ENCODE measurements at places on chromosomes 11 and 22.

DNA sequence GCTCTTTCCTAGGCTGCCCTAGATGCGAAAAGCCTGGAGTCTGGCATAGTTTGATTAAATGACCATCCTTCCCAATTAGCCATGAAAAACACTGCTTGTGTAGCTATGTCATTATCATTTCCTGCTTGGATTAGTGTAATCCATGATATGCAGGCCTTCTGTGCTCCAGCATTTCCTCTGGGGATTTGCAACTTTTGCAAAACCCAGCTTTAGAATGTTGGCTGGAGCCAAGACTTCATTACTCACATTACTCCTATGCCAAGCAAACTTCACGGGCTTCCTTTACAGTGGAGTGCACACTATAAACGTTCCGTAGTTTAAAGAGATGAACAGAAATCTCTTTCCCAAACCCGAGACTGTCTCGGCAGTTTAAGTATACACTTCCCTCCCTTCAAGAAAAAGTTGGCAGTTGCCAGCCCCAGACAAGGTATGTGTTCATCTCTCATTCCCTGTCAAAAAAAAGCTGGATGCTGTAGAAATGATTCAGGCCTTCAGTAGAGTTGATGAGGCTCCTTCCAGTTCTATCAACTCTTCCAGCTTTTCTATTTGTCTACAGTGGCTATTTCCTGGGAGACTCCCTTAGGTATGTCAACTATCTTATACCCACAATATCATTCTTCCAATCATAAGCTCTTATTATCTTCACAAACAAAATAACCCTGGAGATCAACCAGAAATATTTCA is 180.0 kb downstream of the MAML2 start:
- no peak for DNase-seq

- no peak for DNase-seq
Observed at GRCh38 chr22:42673898-42674401, 24.8 kb upstream of the CYB5R3 start.

DNA sequence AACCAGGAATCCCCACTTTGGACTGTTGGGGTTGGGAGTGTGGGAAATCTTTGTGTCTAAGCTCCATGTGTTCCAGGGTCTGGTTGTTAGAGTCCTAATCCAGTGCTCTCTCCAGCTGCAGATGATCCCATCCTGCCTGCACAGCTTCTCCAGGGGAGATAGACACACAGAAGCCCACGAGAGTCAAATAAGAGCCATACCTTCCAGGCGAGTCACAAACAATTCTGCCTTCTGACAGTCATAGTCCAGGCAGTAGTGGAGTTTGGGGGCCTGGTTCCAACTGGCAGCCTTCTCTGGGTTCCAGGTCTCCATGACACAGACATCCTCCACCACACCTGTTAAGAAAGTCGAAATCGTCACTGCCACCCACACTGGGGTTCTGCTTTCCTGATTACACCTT is 32.1 kb downstream of the SYT13 start:
- no peak for DNase-seq

DNA sequence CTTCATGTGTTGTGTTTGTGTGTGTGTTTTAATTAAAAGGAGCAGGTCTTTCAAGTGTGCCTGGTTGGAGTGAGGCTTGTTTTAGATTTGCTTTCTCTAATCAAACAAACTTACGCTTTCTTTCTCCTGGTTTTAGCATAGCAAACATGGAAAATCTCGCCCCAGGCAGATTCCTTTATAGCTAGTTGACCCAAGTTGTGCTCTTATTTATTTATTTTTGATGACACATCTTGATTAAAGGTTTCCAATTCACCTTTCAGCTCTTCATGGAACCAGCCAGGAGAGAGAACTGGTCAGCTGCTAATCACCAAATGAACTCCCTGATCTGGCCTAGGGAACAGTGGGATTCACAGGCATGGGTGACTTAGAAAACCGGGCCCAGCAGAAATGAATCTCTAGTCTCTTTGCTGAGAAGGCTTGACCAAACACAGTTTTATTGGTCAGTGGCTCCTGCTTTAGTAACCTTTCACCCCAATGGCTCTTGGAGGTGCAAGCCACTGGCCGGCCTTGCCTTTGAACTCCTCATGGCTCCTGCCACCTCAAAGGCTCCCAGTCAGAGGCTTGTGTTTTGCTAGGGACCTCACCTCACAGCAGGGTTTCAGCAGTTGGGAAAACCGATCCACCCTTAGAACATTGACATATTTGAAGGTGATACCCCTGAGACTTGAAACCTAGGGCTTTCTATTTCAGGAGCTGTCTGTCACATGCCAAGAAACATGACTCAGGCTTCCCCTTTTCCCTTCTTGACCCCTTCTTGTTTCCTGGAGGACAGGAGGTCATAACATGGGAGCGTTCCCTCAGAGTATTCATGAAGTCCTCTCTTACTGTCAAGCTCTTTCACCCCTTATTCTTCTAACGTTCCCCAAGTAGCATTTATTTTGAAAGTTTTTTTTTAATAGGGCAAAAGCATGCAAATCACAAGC is 48.8 kb downstream of the EXT2 start:
- DNase-seq: no peak

- DNase-seq: no peak
Observed at GRCh38 chr11:17548444-17548843, 1.4 kb downstream of the OTOG start.

GRCh38 chr22:45863981-45864751 is 112.8 kb downstream of the WNT7B start:
- DNase-seq: peak; percentile 37

GRCh38 chr11:134045799-134046635 is 22.9 kb upstream of the JAM3 start:
- no peak for DNase-seq

DNA sequence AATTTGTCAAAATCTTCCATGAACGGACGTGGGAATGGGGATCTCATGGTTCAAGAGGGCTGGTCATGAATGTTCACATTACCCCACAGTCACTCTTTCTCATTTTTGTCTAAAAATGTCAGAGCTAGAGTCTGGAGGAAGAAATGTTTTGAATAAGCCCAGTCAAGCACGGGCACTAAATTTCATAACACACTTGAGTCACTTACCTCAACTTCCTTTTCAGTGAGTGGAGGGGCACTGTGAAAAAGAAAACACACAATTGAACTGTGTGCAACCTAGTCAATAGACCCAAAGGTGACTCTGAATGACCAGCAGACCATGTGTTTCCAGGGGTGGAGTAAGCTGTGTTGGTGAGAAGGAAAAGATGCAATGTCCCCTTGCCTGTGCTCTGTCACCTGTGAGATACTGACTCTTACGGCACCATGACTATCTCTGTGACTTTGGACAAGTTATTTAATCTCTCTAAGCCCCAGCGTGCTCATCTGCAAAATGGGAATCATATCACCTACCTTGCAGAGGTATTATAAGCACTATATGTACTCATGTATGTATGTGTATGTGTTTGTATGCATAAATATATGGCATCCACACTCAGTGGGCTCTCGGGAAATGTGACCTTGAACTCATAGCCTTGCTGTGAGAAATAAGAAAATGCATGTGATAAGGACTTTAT is 38.2 kb upstream of the LYVE1 start:
- no peak for DNase-seq

GRCh38 chr11:96149743-96150555 is 193.0 kb downstream of the MAML2 start:
- DNase-seq: no peak

- no peak for DNase-seq
Observed at GRCh38 chr11:35677904-35678303, 15.3 kb downstream of the TRIM44 start.

DNA sequence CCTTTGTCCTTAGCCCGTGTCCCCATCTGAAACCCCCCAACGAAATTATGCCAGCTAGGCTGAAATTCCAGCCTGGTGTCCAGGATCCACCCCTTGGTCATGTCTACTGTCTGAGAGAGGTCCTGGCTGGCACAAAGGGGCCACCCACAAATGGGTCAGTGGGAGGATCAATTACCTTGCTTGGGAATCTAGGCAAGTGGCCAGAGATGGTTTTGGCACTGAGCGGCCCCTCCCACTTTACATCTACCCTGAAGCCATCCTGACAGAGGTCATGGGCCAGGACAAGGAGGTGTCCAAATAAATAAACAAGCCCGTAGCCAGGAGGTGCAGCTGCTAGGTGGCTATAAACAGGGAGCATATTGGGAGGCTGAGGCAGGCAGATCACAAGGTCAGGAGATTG is 311.5 kb downstream of the MN1 start:
- no peak for DNase-seq

- DNase-seq: no peak
Observed at GRCh38 chr11:2465202-2466068, 20.6 kb downstream of the KCNQ1 start.

GRCh38 chr11:134882141-134882540 is 470.1 kb upstream of the B3GAT1 start:
- no peak for DNase-seq

GRCh38 chr22:20147237-20147988 is 3.4 kb downstream of the CCDC188 start:
- no peak for DNase-seq

- no peak for DNase-seq
Observed at GRCh38 chr11:134579724-134580609, 167.9 kb upstream of the B3GAT1 start.

DNA sequence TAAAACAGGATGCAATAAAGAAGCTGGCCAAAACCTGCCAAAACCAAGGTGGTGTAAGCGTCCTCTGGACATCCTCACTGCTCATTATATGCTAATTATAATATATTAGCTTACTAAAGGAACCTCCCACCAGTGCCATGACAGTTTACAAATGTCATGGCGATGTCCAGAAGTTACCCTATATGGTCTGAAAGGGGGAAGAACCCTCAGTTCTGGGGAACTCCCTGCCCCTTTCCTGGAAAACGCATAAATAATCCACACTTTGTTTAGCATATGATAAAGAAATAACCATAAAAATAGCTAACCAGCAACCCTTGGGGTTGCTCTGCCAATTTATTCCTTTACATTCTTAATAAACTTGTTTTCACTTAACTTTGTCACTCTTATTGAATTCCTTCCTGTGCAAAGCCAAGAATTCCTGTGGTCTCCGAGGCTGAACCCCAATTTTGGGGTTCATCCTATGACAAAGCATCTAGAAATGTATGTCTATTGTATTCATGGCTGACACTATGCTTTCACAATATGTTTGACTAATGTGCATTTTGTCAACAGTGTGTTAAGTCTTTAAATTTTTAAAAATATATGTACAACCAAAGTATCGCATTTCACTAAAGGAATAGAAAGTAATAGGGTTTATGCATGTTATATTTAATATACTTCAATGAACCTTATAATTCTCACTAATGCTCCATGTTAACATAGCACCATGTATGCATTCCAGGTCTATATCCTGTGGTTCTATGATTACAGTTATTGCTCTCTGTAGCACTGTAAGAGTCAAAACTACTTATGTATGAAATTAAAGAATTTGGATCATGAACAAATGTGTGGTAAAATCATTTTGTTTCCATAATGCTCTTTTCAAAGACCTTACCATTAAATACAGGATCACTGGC is 25.1 kb downstream of the LGR4 start:
- no peak for DNase-seq

DNA sequence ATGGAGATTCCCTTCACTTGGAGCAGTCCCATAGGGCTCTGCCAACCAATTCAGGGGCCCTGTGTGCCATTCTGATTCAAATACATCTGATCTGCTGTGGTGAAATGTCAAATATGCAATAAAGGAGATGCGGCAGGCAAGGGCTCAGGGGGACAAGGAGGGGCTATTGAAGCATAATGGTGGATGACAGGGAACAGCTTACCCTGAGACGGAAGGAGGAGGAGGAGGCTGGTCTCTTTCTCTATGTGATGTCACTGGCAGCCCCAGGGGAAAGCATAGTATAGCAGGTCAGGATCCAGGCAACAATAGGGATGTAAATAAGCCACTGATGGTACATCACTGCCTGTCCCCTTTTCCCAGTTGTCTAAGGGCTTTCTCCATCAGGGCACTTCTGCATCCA is 350.9 kb upstream of the SYN3 start:
- no peak for DNase-seq

DNA sequence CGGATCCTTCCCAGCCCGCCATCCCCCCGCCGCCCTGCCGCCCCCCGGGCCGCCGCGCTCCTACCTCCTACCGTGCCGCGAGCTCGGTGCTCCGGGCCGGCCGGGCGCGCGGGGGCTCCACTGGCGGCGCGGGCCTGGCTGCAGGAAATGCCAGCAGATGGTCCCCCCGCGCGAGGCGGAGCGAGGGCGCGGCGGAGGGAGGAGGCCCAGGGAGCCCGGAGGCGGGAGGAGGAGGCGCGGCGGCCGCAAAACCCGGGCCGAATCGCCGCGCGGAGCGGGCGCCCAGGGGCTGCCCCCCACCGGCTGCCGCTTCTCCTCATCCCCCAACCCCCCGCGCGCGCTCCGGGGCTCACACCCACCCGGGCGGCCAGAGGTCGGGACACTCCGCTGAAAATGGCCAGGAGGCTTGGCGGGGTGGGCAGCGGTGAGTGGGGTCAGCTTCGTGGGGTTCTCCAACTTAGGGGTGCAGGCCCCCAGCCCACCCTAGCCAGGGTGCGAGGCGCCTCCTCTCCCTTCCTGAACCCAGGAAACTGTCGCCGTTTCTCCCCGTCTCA is at the start of gene OSBPL5:
Gene OSBPL5, minus strand, starts transcription at position 159 of the 554 bp plus-strand sequence. CDS start 36,162 bp downstream, outside the sequence.
- DNase-seq: peak; percentile 22

GRCh38 chr11:69409812-69410645 is 71.4 kb upstream of the LINC01488 start:
- no peak for DNase-seq

DNA sequence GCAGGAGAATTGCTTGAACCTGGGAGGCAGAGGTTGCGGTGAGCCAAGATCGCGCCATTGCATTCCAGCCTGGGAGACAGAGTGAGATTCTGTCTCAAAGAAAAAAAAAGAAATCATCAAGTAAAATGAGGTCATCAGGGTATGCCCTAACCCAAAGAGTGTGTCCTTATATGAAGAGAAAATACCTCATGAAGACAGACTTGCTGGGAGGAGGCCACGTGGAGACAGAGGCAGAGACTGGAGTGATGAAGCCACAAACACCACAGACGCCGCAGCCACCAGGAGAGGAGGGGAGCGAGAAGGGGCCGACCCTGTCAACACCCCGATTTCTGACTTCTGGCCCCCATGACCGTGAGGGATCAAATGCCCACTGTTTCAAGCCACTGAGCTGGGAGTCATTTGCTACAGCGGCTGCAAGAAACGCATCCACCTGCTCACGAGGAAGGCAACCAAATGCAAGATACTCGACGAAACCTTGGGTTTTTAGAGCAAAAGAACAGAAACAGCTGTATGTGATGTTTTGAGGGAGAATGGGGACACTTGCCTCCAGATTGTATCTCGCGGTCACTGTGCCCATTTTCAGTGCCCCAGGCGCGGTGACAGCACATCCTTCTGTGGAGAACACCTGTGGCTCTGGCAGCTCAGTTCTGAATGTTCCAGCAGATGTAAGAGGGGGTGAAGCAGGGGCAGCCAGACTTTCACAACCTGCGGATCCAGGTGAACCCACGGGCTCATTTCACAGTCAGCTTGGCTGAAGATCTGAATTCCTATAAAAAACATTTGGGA is 1317.2 kb downstream of the TBC1D22A start:
- DNase-seq: no peak

- peak; percentile 46 for DNase-seq
Observed at GRCh38 chr11:1693327-1694063, 3.5 kb upstream of the KRTAP5-6 start.

DNA sequence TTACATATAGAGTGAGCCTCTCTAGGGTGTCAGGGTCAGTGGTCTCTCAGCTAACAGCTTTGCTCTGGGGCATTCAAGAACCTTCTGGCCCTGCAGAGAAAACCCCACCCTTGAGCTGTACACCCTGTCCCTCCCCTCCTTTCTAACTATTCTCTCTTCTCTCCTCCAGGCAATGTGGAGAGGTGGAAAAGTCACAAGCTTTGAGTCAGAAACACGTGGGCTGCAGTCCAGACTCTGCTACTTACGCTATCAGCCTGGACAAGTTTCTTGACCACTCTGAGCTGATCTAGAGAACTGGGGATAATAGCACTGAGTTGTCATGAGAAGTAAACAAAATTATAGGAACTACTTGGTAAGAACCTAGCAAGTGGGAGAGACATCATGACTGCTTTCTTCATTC is 10.7 kb upstream of the FAM83F start:
- no peak for DNase-seq

Measured in stimulated activated CD8-positive, alpha-beta memory T cell treated with anti-CD3 and anti-CD28 coated beads, Interleukin-4, amount 100 ng/mL, for 4 hours (primary cell).